Activated naive CD8-positive, alpha-beta T cell treated with anti-CD3 and anti-CD28 coated beads, Interleukin-2, amount 10 ng/mL, durations not matched to agents 7 days and 5 days (primary cell): ENCODE measurements at places on chromosomes 1 and 21.

- peak; percentile 62 for DNase-seq
Observed at GRCh38 chr1:21292984-21293536, 2.8 kb upstream of the ECE1 start.

DNA sequence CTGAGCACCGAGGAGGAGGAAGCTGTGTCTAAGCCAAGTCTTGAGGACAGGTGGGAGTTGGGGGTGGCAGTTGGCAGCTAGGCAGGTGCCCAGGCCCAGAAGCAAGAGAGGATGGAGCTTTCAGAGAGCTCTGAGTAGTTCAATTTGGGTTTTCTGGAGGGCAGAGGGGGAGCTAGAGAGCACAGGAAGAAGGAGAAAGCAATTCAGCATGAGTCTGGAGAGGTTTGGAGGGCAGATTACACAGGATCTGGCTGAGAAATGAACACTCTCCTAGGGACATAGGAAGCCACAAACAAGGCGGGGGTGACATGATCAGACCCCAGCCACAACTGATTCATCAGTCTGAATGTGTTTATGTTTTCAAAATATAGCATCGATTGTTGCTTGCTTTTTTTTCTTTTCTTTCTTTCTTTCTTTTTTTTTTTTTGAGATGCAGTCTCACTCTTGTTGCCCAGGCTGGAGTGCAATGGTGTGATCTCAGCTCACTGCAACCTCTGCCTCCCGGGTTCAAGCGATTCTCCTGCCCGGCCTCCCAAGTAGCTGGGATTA is 23.8 kb downstream of the PTPRF start:
- DNase-seq: no peak

DNA sequence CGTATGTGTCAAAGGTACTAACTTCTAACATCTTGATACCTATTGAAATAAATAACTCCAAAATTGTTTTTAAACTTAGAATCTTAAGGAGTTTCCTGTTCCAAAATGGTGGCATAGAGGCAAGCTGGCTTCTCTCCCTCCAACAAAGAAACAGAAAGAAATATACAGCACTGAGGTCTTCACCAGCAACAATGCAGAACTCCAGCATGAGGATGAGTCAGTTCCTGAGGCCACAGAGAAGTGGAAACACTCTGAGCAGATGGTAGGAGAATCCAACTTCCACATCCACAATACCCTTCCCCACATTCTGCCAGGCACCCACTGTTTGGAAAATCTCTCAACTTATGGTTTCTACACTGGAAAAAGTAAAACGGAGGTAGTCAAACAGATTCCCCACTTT is 12.2 kb upstream of the PPIH start:
- no peak for DNase-seq

DNA sequence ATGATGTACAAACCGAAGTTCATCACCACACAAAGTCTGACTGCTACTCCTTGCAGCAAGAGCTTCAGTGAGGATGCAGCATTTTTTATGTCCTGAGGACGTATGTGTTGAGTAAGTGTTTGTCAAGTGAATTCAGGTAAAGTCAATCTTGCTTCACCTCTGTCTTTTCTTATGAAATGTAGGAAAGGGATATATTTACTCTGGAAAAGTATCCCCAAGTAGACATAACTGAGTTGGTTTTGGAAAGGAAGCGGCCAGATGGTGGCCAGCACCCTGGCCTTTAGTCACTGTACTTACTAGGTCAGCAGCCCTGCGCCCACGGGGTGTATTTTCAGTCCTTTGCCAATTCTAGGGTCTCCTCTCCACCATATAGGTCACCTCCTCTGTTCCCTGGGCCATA is 75.2 kb downstream of the SUSD4 start:
- no peak for DNase-seq

DNA sequence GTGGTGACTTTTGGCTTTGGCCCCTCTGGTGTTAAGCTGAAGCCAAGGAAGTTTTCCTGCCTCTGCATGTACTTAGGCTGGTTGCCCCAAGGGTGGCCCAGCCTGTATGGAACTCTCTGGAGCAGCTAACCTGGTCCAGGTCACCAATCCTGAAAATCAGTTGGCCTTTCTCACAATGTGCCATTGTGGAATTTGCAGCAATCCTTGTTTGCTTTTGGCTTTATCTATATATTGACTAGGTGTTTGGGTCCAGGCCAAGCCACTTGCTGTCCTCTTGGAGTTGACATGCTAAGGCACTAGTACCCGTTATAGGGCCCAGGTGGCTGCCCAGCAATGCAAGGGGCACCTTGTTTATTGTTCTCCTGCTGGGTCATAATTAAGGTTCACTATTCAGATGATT is 124.6 kb downstream of the CAMTA1 start:
- no peak for DNase-seq

DNA sequence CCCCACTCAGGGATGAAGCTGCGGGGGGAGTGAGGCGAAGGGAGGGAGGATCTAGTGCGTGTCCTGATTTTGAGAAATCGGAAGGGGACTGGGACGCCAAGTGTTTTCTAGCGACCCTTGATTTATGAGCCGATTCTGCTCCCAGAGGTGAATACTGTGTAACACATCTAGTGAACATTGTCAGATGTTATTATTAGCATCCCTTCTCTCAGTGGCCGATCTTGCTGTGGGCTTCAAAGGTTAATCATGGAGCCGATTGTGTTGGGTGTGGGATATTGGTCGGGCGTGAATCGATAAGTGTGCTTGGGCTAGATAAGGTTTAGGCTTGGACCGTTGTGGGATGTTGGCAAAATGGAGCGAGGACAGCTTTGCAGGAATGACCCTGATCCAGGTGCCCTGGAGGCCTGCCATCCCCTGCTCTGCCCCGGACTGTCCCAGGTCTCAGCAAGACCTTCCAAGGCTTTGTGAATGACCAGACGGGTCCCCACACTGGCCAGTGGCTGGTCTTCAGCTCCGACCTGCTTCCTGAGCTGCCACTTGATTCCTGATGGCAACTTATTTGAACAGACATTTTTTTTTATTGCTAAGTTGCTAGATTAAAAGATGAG is 2.2 kb downstream of the AJAP1 start:
- DNase-seq: no peak

DNA sequence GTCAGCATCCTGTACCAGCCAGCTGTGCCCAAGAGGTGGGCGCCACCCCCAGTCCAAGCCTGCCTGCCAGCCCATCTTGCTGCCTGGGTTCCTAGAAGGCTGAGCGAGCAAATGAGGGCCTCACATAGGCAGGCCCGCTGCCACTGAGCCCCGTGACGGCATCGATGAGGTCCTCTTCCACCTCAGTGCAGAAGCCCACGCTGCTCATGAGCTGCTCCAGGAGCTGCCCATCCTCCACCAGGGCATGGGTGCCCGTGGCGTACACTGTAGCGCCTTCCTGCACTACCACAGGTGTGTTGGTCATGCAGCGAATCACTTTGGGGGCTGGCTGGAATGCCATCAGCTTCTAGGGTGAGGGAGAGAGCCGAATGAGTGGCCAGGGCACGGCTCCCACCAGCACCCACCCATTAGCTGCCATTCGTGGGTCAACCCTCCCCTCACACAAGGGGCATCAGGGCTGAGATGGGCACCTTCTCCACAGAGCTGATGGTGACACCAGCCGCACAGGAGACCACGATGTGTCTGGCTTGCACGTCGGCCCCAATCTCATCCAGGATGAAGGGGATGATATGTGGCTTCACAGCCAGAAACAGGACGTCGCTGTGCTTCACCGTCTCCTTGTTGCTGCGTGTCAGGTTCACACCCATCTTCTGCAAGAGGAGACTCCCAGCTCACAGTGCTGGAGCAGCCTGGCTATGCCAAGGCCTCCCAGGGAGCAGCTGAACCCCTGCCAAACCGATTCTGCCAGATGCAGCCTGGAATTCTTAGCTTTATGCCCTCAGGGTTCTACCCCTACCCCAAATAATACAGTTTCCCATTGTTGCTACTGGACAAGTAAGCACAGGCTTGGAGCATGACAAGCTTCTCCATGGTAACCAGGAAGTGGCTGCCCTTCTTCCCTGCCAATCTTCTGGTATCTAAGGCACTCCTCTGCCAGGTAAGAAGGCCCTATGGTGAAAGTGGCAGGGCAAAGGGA is 2.0 kb downstream of the PYCR2 start:
- DNase-seq: no peak

GRCh38 chr1:10292188-10292587 is 81.8 kb downstream of the KIF1B start:
- no peak for DNase-seq

DNA sequence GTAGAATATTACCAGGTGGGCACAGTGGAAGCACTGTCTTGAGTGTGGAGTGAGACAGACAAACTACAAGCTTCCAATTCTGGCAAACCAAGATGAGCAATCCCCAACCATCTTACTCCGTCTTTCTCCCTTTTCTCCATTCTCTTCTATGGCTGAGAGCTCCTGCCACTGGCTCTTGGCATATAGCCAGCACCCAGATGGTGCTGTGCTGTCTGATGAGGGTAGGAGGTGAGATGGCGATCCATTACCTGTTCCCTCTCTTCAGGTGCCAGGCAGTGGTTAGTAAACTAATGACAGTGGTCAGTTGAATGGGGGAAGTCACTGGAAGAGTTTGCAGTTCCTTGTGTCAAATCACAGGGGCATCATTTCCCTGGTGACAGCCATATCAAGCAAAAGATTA is 108.4 kb downstream of the FNBP1L start:
- no peak for DNase-seq

DNA sequence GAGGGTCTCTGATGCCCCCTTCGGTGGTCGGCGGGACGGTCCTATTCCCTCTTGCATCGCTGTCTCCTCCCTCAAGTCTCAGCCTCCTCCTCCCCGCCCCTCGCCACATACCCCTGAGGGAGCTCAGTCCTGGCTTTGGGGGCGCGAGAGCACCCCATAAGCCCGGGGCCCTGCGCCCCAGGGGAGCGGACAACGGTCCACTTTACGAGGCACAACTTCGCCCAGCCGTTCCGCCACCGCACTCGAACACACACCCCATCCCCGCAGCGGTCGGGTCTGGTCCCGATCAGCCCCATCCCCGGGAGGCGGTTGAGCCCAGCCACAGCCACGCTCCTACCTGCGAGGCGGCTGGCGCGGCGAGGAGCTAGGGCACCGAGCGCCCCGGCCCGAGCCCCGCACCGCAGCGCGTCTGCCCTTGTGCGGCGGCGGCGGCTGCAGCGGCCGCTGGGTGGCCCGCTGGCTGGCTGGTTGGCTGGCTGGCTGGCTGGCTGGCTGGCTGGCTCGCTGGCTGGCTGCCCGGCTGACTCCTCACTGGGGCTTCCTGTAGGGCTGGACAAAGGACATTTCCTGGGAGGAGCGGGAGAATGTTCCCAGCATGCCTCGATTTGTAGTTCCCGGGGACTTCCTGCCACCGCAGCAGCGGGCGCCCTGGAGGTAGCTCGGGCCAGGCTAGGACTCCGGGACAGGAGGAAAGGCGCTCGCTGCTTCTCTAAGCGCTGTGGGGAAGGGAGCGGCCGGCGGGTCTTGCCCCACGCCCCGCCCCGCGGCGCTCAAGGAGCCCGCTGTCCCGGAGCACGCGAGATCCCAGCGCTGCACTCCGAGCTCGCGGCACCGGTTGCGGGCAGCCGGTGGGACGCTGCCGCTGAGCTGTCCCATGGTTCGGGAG is at the start of gene ZNF697:
ZNF697 (minus strand) TSS at position 533 of the 886 bp plus-strand sequence. CDS start 22,166 bp downstream, outside the sequence.
- DNase-seq: peak; percentile 65

GRCh38 chr1:113861641-113862040 is 9.9 kb downstream of the PTPN22 start:
- no peak for DNase-seq

DNA sequence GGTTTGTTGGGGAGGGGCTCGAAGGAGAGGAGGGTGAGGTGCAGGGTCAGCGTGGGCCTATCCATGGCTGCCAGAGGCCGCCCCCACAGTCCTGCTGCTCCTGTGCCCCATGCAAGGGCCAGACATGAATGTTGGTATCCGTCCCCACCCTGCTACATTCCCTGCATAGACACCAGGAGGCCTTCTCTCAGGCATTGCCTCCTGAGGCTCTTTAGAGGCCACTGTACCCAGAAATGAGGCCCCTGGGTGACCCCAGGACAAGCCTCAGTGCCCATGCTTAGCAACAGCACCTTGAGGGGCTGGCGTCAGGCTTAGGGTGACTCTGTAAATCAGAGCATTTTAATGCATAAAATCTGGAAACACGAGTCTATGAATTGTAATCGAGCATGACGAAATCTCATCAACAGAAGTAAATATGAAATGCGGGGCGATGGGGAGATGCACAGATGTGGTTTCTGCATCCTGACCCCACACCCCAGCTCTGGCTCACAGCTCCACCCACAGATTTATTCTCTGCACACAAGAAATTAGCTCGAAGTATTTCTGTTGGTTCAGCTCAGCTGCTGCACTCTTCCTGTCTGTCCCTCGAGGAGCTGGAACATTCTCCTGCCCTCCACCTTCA is 124.0 kb upstream of the CSF3R start:
- no peak for DNase-seq

DNA sequence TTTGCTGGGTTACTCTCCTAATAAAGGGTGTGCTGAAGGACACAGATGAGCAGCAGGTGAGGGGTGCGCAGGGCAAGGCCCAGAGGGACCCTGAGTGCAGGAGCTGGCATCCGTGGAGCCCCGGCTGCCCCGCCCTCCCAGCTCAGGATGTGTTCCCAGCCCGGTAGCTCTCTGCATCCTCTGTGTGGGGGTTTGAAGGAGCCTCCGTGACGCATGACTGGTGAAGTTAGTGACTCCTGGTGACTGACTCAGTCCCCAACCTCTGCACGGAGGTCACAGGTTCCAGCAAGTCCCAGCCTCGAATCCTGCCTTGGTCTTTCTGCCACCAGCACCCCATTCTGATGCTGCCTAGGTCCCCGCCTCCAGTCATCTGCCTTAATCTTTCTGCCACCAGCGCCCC is 21.6 kb upstream of the TSPEAR start:
- DNase-seq: no peak

- no peak for DNase-seq
Observed at GRCh38 chr1:72177711-72178110, 104.6 kb downstream of the NEGR1 start.

DNA sequence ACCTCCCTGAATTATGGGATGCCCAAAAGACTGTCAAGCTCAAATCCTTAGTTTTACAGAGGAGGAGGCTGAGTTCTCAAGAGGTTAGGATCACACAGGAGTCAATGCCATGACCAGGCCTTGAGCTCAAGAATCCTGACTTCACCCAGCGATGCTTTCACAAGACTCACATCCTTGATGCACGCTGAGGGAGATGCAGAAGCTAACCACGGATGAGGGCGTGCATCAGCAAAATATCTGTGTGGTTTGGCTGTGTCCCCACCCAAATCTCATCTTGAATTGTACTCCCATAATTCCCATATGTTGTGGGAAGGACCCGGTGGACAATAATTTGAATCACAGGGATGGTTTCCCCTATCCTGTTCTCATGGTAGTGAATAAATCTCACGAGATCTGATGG is 133.2 kb downstream of the KCNJ6 start:
- DNase-seq: no peak

GRCh38 chr21:44350773-44351481 is 2.5 kb upstream of the TRPM2 start:
- no peak for DNase-seq

- no peak for DNase-seq
Observed at GRCh38 chr1:165376041-165376810, 19.7 kb upstream of the LMX1A start.

GRCh38 chr1:180173451-180173850 is 18.8 kb downstream of the QSOX1 start:
- DNase-seq: no peak

DNA sequence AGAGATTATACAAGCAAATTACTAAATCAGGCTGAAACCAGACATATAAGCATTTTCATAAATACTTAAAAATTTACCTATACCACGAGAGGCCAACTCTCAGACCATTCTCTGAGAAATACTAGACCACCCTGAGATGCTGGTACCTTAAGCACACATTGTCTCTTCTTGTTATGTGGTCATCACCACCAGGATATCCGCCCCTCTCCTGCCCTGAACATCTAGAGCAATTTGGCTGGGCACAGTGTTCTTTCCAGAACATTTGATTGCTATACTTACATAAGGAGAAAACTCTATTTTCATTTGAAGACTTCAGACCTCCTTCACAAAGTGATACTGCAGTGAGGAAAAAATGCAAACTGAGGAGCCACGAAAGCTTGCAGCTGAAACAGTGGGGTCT is 36.2 kb upstream of the DUSP10 start:
- no peak for DNase-seq
